ENCODE measurements at places on chromosomes 5 and 9.

- no peak for DNase-seq
Measured at GRCh38 chr9:123741214-123741613, 188.7 kb downstream of the DENND1A start.

GRCh38 chr5:95838001-95838520 lies 15.5 kb upstream of the GLRX start:
- DNase-seq = no peak

DNA sequence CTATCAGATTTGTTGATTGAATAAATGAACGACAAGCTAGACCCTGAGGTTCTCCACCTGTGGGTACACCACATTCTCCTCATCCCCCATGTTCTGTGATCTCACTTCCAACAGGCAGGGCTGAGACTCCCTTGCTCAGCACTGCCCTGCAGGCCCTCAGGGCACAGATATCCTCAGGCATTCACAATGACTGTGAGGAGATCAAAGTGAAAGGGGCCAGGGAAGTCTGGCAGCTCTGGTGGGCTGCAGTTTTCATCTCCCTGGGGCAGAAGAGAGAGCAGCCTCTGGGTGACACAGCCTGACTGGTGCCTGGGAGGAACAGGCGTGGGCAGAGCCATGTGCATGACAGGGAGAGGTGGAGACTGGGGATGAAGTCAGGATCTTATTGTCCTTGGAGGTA lies 142.4 kb upstream of the C9orf72 start:
- no peak for DNase-seq

DNA sequence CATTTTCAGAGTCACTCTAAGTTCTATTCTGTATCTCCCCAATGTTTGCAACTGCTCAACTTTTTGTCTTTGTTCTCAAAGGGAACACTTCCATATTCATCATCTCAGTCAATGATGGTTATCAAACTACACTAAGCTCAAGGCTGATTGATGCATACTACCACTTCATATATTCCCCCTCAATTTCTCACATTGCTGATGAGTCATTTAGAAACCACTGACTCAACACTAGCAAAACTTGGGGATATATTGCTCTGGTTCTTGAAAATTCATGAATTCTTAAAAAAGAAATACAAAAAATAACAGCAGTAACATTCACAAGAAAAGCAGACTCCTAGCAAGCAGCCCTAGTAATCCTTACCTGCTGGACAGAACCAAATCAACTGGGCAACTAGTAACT lies 52.2 kb downstream of the ABHD17B start:
- DNase-seq = no peak

GRCh38 chr9:114070188-114071103 lies 7.7 kb downstream of the AMBP start:
- DNase-seq = no peak

Measured in hepatic stellate cell (primary cell).